Foreskin melanocyte (primary cell): ENCODE measurements at places on chromosomes 2 and 18.
A peak's percentile ranks its signal among the peaks of the same experiment; 100 is the strongest.

- no peak for DNase-seq
Observed at GRCh38 chr2:20148923-20149702, 75.8 kb downstream of the SDC1 start.

DNA sequence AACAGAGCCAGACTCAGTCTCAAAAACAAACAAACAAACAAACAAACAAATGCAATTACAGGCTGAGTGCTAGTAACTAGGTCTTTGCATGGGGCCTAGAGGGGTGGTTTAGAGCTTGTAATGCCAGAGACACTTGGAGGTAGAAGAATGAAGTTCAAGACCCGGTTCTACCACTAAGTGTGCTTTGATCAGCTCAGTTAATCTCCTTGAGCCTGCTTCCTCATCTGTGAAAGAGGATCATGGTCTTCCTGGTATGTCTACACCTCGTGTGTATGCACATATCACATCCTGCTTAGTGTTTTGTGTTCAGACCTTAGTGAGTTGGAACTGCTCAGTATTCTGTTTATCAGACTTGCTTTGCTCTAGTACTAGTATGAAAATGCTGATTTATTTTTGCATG lies 4.8 kb upstream of the ATP6V1C2 start:
- DNase-seq, result no peak

DNA sequence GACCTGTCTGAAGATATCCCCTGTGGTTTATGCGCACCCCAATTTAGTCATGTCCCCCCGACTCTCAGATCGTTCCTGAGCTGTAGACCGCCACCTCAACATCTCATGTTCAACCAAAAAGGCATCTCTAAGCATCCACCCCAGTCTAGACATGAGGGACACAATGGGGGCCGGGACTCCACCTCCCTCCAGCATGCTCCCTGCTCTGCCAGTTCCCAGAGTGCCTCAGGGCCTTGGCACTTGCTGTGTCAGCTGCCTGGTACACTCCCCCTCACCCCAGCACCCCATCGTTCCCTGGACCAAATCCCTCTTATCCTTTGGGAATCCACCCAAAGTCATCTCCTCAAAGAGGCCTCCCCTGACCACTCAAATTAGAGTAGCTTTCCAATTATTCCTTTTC lies 22.2 kb downstream of the TNS1 start:
- no peak for DNase-seq

- DNase-seq, result no peak
Observed at GRCh38 chr18:48133671-48134251, 203.3 kb upstream of the SMAD2 start.

DNA sequence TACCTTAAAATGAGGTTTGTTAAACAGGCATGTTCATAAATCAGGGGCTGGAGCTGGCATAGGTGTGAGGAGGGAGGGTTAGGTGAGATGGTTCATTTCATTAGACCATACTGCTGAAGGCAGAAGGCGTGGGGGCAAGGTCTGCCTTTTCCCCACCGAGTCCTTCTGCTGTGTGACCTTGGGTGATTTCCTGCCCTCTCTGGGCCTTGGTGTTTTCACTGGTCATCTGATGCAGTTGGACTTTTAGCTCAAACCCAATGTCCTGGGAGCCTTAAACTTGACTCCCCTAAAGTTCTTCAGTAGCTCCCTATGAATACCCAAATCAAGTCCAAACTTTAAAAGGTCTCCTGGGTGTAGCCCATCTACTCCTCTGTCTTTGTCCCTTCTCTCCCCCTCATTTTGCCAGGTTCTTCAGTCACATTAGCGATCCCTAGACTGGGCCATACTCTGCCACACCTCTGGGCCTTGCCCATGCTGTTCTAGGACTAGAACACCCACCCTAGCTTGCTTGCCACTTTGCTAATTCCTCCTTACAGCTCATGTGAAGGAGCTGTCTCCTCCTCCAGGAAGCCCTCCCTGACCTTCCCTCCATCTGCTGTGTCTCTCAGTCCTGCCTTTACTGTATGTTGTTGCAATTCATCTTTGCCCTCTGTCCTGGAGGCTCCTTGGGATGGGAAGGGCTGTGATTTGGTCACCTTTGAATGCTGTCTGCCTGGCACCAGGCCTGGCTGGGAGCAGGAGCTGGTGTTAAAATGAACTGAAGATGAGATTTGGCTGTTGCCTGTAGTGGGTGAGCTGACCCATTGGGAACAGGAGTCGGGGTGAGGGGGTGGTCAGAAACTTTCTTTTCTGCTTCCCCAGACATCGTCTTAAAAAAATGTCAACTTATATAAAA lies 85.4 kb upstream of the HS6ST1 start:
- no peak for DNase-seq

DNA sequence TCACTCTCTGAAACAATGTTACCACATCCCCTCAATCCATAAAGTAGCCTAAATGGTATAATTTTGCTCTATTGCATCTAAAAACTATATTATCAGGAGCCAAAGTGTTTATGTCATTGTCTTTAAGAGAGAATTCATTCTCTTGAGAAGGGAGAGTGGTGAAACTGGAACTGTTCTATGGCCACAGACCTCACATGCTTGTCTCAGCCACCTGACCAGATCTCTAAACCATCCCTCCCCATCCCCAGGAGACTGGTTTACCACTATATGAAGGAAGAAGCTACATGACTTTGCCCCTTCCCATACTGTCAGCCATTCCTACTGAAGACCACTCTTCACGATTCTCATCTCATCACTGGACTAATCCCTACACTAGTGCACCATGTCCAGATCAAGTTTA lies 9.6 kb downstream of the CDH7 start:
- no peak for DNase-seq

DNA sequence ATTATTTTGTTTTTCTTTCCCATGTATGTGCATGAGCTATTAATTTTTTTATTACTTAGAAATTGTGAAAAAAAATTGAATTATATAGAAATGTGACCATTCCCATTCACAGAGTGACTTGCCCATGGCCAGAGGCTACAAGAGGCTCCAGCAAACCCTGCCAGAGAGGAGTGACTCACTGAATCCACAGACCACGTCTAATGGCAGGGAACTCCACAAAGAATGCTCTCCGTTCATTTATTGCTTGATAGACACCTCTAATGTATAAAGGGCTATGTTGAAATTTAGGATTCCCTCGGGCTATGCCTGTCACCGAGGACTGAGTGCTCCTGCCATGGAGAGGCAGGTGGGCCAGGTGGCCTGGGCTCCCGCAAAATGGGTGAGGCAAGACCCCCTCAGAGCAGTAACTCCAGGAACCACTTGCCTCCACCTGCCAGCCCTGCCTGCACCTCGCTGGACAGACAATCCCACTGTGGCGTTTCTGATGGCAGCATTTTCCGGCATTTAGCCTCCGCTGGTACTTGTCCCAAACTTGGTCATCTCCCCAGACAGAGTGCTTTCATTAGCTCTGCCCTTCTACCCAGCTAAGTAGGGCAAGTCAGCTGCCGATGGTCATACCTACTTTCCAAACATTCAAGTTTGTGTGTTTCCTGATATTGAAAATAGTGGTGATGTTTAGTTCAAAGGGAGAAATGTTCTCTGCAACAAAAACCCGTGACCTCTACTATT lies 200.3 kb downstream of the PRKCE start:
- peak; percentile 92 for DNase-seq
